ENCODE measurements at places on chromosomes 12 and 14.

DNA sequence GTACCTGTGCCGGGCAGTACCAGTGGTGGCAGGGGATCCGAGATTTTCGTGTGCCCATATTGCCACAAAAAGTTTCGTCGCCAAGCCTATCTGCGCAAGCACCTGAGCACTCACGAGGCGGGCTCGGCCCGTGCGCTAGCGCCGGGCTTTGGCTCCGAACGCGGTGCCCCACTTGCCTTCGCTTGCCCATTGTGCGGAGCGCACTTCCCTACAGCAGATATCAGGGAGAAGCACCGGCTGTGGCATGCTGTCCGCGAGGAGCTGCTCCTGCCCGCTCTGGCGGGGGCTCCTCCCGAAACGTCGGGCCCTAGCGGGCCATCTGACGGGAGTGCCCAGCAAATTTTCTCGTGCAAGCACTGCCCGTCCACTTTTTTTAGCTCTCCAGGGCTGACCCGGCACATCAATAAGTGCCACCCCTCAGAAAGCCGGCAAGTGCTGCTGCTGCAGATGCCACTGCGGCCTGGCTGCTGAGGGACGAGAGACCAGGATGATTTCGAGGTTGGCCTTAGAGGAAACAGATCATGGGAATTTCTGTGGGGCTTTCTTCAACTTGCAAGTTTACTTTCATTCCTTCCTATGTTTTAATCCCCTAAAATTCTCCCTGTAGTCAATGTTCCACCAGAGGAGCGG is 1.6 kb downstream of the INSM2 start:
- DNase-seq, result no peak

- DNase-seq, result no peak
Measured at GRCh38 chr12:47935184-47935583, 28.2 kb upstream of the TMEM106C start.

DNA sequence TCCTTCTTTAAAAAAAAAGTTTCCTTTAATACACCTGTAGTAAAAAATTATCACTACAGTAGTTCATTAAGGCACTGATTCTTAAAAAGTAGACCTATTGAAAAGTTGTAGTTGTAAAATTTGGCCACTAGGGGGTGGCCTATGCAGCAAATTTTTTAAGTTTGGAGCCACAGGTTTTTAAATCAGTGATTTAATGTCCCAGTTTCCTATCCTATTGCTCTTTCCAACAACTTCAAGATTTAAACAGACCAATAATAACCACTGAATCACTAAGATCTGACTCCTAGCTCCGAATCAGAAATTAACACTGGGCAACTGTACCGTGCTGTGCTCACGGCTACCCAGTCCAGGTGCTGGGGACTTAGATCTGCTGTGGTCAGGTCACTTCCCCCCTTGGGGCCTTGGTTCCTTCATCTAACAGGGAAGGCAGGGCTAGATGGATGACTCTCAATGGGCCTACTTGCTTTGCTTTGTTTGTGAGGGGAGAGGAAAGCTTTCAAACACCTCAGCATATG is 279.3 kb downstream of the MED13L start:
- DNase-seq, result peak; percentile 34

DNA sequence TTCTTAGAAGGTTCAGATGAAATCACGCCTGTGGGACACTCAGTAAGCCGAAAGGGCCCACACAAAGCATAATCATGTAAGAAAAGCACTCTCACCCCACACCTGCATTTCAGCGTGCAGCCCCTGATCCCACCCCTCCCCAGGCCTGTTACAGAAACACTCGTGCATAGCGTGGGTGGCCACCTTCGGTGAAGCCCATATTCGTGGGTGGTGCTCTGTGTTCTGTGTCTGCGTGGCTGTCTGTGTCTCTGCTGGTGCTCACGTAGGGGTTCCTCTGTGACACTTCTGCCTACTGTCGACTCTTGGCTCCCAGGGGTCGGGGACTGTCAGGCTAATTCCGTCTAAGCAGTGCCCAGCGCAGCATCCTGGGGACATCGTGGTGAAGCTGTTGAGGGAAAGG is 74.0 kb downstream of the B4GALNT3 start:
- no peak for DNase-seq

- DNase-seq, result no peak
Measured at GRCh38 chr12:93219947-93220346, 157.8 kb upstream of the NUDT4 start.

DNA sequence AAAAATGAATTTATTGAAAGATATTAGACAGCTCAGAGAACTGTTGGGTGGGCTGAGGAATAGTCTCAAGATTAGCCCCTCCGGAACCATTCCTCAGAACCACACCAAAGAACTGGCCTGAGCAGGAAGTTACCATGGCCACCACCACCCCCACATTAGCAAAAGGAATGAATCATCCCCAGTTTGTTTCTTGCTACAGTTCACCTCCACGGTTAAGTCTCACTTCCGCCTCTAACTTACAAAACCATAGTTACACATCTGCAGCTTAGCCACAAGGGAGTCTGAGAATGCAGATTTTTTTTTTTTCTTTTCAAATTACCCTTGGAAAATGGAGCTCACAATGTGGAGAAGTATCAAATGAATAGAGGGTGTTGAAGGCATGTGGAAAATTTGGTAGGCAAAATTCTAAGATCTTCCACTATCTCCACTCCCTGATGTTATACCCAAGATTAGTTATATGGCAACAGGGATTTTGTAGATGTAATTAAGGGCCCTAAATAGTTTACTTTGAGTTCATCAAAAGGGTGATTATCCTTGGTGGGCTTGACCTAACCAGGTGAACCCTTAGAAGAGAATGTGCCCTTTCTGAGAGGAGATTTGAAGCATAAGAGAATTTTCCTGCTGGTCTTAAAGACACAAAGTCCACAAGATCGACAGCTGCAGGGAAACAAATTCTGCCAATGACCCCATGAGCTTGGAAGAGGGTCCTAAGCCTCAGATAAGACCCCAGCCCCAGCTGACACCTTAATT is 129.8 kb upstream of the KRR1 start:
- no peak for DNase-seq

- no peak for DNase-seq
Measured at GRCh38 chr14:22579881-22580280, 9.1 kb downstream of the DAD1 start.

DNA sequence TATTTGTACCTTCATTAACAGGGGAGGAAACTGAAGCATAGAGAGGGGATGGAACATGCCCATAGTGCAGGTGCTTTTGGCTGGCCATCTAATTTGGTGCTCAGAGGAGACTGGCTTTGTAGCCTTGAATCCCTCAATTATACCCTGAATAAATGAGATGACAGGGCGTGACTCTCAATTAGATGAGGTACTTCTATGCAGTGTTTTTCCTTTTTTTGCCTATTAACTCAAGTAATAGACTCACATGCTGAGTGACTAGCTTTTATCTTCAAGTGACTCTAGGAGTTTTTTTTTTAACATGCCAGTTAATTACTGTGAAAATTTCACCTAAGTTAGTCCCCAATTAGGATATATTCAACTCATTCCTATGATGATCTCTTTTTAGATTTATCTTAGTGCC is 243.7 kb downstream of the DACT1 start:
- DNase-seq, result no peak

- no peak for DNase-seq
Measured at GRCh38 chr14:93971635-93972027, 4.7 kb downstream of the ASB2 start.

- DNase-seq, result no peak
Measured at GRCh38 chr12:96501133-96501761, 11.9 kb downstream of the CFAP54 start.

- DNase-seq, result no peak
Measured at GRCh38 chr14:35353409-35354172, 51.0 kb downstream of the NFKBIA start.

GRCh38 chr12:2959192-2959504 is at the start of gene TEAD4:
Gene TEAD4, plus strand, starts transcription at chr12:2959397.
- no peak for DNase-seq

GRCh38 chr12:58357511-58357910 is 416.1 kb downstream of the ATP23 start:
- DNase-seq, result no peak

DNA sequence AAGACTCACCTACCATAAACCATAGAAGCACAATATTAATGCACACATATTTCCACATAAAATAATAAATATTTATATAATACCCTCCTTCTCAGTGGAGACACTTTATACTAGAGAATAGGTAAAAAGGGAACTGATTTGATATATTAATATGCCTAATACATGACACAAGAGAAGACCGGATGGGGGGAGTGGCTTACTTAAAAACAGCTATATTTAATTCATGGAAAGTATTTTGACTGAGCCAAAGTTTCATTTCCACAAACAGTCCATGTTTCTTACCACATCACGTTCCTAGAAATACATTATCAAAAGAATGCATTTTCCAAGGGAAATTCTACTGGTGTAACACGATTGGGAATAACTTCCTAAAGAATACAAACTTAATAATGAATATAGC is 63.4 kb downstream of the ITPR2 start:
- no peak for DNase-seq

Measured in SK-N-MC (cell line).